Frontal cortex (tissue), 4 donors: ENCODE measurements at places on chromosomes 5 and 9.

- DNase-seq: no peak
Observed at GRCh38 chr5:154058055-154059038, 19.6 kb downstream of the MFAP3 start.

DNA sequence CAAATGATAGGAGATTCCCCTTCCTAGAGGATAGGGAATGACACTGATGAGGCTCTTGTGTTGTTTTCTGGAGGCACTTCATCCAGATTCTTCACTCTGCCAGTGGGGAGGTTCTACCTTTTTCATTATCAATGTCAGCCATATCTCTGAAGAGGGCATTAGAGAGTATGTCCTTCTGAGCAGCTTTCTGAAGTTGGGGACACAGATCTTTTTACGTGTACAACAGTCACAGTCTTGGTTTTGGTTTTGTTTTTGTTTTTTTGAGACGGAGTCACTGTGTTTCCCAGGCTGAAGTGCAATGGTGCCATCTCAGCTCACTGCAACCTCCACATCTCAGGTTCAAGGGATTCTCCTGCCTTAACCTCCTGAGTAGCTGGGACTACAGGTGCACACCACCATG, 22.6 kb downstream of the CENPH start:
- no peak for DNase-seq

DNA sequence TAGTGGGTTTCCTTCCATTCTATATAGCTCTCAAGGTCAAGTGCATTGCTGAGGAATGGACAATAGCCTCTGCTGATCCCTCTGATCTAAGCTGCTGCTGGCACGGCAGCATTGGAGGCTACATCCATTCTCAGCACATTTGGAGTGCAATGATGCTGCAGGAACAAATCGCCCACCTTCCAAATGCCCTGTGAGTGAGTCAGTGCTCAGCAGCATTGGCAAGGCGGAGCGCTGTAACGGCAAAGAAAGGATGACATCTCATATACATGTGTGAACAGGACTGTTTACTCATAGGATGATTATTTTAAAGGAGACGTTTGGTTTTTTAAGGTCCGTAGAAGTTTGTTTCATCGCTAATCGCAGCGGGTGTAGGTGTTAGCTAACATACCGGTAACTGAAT, 408.7 kb downstream of the ARHGEF28 start:
- DNase-seq: no peak

GRCh38 chr5:54804521-54804920, 180.9 kb downstream of the ESM1 start:
- DNase-seq: no peak

- peak; percentile 20 for DNase-seq
Observed at GRCh38 chr5:64612344-64612961, 77.8 kb upstream of the SHISAL2B start.

DNA sequence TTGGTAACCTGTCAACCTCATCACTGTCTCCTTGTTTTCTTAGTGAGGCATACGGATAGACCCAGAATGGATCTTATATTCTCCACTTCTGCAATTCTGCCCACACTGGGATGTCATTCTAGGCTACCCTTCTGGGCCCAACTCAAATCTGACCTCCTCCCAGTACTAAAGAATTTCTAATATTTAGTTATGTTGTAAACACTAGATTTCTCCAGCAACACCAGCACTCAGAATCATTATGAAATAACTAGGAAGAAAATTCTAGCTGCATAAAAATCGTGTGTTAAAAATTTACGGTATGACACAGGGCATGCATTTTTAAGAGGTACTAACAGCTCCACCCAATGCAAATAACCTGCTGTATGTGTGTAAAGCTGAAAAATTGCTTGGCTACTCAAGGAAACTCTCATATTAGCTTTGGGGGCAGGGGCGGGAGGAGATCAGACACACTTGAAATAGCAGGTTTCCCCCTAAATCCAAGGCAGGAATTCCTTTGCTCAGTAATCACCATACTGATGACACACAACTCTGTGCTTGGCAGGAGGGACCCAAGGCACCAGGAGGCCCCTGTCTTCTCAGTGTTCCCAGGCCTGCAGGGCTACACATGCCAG, 27.3 kb downstream of the MACROH2A1 start:
- DNase-seq: no peak

DNA sequence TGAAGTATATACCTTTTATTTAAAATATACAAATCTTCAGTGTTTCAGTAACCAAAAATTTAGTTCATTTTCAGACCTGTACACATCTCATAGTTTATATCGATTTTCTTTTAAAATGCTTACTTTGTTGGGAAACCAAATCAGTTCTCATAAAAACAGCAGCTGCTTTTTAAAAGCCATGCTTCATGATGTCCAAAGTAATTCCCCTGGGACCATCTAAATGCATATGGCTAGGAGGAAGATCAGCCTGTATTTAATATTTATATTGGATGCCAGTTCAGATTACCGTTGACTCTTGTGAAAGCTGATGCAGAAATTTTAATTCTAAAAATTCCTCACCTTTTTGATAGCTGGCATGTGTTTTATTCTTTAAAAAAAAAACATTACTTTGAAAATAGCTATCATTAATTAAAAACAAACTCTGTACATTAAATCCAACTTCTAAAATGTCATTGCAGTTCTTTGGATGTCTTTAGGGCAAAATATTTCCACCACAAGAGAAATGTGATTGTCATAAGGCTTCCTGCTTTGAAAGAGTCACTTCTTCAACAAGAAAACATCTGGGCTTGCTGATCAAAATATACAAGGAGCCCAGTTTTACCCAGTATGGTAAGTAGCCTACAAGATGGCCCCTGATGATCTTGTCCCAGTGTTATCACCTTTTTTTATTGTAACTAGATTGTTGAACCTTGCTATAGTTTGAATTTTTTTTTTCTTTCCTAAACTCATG, 1242.9 kb upstream of the CDH6 start:
- DNase-seq: no peak

DNA sequence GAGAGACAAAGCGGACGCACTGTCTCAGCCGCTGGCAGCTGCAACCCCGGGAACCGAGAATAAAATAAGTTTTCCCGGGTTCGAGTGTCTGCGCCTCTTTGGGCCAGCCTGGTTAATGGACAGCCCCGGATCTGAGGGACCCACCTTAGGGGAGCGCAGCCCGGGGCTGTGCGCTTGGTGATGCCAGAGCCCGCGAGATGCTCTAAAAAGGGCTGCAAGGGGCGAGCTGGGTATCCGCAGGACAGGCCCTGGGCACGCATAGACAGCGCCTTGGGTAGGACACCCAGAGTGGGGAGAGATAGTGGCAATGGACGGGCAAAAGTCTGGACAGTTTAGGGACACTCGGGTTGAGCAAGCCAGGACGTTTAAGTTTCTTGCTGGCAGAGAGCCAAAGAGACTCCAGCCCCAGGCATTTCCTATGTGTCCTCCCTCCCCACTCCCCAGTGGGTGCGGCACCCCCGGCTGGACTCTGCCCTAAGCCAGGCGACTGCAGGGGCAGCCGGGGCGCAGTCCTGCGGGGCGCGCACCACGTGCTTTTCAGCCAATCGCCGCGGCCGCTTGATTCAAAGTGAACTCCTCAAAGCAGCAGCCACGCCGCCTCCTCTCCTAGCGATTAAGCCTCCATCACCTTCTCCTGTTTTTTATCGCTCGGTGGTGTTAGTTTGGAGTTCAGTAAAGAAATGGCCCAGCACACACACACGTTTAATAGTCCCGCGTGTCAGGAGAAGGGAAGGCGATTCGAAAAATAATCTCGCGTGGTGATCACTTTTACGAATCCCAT, 616 bp upstream of the ENC1 start:
- DNase-seq: no peak

- DNase-seq: no peak
Observed at GRCh38 chr9:25117791-25118190, 560.5 kb downstream of the TUSC1 start.

- no peak for DNase-seq
Observed at GRCh38 chr9:118331622-118332045, 627.4 kb downstream of the TLR4 start.

- no peak for DNase-seq
Observed at GRCh38 chr5:174251305-174252000, 205.9 kb downstream of the NSG2 start.

DNA sequence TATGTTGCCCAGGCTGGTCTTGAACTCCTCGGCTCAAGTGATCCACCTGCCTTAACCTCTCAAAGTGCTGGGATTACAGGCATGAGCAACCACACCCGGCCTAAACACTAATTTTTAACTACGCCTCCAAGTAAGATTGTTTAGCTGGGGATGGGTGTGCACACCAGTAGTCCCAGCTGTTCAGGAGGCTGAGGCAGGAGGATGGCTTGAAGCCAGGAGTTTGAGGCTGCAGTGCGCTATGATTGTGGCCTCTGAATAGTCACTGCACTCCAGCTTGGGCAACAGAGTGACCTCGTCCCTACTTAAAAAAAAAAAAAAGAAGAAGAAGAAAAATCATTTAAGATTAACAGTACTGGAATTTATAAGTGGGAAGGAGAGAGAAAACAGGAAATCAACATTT, 90.8 kb upstream of the NR5A1 start:
- no peak for DNase-seq

- DNase-seq: no peak
Observed at GRCh38 chr9:88968799-88969198, 22.5 kb upstream of the S1PR3 start.

DNA sequence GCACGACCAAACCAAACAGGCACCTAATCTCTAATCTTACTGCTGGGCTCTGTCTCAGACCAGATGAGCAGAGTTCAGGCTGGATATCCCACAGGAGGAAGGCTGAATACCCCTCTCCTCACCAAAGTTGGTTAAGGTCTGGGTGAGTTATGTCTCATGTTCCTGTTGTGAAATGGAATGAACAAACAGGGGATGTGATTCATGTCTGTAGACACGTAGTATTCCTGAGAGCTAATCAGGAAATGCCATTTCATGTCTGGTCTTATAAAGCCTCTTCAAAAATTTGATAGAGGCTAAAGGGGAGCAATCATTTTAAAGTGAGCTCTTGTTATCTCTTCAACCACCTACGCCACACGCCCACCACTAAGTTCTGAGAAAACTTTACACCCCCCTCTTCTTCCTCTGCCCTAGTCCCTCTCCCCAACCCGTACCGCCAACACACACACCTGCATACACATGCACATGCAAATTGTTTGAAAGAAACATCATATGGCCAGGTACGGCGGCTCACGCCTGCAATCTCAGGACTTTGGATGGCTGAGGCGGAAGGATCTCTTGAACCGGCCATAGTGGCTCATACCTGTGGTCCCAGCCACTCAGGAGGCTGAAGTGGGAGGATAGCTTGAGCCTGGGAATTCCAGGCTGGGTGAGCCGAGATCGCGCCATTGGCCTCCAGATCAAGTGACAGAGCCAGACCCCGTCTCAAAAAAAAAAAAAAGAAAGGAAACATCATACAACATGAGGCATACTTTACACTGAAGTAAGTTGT, 69.8 kb upstream of the RAI14 start:
- no peak for DNase-seq

DNA sequence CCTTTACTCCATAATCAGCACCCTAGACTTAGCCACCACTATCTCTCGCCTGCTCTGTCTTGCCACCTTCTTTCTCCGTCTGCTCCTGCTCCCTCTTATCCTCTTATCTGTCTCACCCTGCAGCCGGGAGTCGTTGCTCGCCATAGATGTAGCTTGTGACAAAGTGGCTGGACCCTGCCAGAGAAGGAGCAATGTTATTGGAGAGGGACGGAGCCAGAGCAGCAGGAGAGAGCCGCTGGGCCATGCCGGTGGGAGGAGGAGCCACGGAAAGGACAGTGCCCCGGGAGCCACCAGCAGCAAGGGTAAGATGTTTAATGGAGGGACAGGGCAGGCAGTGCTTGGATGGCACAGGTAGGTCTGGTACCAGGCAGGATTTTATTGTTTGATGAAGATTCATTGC, 137.3 kb downstream of the SEC61B start:
- no peak for DNase-seq

- no peak for DNase-seq
Observed at GRCh38 chr5:151155775-151156506, 1.6 kb downstream of the ANXA6 start.

- no peak for DNase-seq
Observed at GRCh38 chr5:148978370-148979082, 84.3 kb downstream of the SH3TC2 start.

- DNase-seq: no peak
Observed at GRCh38 chr5:142614054-142614453, 71.8 kb downstream of the FGF1 start.

DNA sequence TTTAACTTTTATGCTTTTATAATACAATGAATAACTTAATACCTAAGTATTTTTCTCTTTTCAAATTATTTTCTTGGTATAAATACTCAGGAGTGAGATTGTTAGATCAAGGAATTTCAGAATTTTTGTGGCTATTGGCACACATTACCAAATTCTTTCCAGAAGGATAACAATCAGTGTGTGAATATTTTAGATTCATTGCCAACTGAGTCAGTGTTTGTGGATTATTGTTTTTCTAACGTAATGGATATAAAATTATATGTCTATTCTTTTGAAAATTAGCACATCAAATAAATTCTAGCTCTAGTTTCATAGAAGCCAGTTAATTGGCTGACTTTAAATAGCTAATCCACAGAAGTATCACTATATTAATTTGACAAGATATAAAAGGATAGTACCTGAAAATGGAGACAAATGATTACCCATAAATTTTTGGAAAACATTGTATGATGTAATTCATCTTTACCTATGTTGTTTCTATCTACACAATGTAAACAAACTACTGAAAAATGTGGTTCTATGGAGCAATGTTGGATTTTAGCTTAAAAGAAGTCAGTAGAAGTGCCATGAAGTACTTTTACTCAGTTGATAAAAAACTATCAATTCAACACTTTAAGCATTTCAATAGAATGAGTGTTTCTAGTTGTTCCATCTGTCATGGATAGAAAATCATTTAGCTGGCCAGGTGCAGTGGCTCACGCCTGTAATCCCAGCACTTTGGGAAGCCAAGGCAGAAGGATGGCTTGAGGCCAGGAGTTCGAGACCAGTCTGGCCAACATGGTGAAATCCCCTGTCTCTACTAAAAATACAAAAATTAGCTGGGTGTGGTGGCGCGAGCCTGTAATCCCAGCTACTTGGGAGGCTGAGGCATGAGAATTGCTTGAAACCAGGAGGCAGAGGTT, 185.1 kb downstream of the ADAMTSL1 start:
- DNase-seq: no peak

GRCh38 chr5:160375701-160376100, 5.3 kb upstream of the C1QTNF2 start:
- DNase-seq: no peak

DNA sequence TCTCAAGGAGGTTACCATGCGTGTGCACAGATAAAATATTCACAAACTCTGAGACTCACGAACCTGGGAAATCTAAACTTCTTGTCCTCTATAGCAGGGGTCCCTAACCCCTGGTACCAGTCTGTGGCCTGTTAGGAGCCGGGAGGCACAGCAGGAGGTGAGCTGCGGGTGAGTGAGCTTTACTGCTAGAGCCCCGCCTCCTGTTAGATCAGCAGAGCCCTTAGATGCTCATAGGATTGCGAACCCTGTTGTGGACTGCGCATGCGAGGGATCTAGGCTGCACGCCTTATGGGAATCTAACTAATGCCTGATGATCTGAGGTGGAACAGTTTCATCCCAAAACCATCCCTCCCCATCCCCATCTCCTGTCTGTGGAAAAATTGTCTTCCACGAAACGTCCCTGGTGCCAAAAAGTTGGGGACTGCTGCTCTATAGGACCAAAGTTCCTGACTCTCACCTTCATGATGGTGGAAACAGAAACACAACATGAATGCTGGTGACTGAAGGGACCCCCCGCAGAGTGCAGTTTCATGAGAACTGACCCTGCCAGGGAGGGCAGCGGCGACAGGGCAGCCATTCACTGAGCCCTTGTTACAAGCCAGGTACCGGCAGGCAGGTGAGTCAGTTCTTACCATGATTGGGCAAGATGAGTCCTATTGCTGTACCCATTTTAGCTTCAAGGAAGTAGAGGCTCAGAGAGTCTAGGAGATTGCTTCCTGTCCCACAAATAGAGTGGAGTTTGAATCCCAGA, 181.9 kb downstream of the RGS3 start:
- DNase-seq: no peak

GRCh38 chr5:57494104-57495098, 11.8 kb upstream of the ACTBL2 start:
- DNase-seq: no peak
